ENCODE measurements at places on chromosomes 7 and 10. TPM values are rescaled to one million over a fixed set of nuclear protein-coding genes. Genes with fewer than 3 reads are reported as not detected.

The SLC18A2 gene
- 0.18 TPM for polyA plus RNA-seq

The HTR5A gene
- not detected for polyA plus RNA-seq

The RET gene
- 2.0 TPM for polyA plus RNA-seq

The FOXP2 gene
- 73.4 TPM for polyA plus RNA-seq

The EPHB6 gene
- 34.1 TPM for polyA plus RNA-seq

The TPK1 gene
- 4.3 TPM for polyA plus RNA-seq

The C10orf105 gene
- polyA plus RNA-seq: 0.67 TPM

The ADAM22 gene
- 20.7 TPM for polyA plus RNA-seq

The ETV1 gene
- 77.9 TPM for polyA plus RNA-seq

The MAPK8 gene
- polyA plus RNA-seq: 65.7 TPM

DNA sequence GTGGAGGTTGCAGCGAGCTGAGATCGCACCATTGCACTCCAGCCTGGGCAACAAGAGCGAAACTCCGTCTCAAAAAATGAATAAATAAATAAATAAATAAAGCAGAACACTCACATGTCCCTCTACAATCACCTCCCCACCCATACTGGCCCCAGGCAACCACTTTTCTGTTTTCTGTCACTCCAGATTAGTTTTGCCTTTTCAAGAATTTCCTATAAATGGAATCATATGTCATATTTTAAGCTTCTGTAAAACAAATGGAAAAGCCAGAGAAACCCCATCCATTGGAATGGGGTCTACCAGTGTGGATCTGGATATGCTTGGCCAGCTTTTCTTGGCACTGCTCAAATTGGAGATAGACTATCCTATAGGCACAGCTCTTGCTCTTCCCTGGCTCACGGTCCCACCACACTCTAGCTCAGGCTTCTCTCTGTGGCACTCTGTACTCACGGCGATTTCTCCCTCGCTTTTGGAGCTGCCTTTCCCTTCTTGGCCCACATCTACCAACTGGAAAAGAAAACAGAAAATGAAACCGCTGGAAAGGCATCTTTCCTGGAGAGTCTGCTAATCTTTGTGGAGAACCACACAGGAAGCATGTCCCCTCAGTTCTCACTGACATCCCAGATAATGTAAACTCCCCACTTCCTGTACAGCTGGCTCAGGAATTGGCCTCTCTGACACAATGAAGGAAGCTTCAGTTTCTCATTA is 210.1 kb downstream of the JCAD start:
- peak; percentile 74 for DNase-seq

- peak; percentile 68 for DNase-seq
These were observed 4.4 kb upstream of the PDLIM1 start for GRCh38 chr10:95295031-95295755.

GRCh38 chr7:113809581-113809980 is 109.2 kb downstream of the PPP1R3A start:
- DNase-seq: no peak

- DNase-seq: peak; percentile 97
These were observed at the start of gene SUFU for GRCh38 chr10:102503264-102504178. Gene SUFU (plus strand): TSS chr10:102503972. CDS start chr10:102504153, 181 bp downstream.

DNA sequence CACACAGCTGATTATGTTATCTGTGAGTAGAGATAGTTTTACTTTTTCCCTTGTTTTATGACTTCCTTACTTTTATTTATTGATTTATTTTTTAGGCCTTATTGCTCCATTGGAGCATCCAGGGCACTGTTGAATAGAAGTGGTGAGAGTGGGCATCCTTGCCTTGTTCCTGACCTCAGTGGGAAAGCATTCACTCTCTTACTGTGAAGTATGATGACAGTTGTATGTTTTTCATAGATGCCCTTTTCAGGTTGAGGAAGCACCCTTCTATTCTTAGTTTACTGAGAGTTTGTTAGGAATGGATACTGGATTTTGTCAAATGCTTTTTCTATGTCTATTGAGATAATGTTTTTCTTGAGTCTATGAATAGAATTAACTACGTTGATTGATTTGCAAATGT is 88.6 kb downstream of the XRCC2 start:
- no peak for DNase-seq

GRCh38 chr10:22977751-22978150 is 49.9 kb downstream of the ARMC3 start:
- no peak for DNase-seq

DNA sequence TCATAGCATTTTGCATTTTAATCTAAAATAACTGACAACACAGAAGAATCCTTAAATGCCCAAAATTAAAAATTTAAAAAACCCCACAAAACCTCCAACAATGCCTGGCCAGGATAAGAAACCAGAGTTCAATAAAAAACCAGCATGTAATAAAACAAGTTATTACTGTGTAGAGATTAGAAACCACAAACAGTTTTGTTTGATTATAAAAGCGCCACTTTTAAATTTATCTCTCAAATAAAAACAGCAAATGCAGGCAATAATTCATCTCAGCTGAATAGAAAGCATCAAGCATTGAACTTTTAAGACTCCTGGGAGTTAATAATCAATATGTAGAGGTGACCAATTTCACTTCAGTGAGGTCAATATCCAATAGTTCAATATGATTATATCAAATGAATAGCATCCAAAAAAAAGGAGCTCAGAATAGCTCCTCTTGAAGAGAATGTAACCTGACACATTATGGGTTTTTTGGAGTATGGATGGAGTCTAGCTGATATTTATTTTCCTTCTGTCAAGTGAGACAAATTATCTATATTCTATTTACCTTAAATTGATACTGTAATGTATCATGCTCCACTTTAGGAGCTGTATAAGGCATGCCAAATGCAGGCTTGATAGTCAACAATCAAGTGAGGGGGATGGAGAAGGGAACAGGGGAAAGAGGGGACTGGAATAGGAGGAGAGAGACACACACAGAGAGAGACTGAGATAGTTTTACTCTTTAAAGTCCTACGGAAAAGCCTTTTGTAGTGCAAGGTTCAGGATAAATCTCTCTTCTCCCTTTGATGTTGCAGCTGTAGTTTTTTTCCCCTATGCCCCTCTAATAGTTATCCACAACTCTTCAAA is 130.9 kb downstream of the RSU1 start:
- no peak for DNase-seq

DNA sequence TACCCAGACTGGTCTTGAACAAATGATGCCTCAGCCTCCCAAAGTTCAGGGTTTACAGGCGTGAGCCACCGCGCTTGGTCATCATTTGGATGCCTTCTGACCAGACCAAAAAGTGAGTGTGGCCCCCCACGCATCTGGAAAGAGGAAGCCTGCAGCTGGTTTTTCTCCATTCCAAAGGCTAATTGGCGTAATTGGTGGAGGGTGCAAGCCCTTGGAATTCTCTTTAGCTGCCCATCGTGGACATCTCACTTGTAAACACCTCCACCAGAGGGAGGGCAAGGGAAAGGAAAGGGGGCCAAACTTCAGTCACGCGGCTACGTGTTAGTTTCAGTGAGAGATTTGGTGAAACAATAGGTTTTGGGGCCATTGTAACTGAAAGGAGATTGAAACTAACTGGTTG is 4.1 kb upstream of the ARHGAP21 start:
- DNase-seq: no peak

DNA sequence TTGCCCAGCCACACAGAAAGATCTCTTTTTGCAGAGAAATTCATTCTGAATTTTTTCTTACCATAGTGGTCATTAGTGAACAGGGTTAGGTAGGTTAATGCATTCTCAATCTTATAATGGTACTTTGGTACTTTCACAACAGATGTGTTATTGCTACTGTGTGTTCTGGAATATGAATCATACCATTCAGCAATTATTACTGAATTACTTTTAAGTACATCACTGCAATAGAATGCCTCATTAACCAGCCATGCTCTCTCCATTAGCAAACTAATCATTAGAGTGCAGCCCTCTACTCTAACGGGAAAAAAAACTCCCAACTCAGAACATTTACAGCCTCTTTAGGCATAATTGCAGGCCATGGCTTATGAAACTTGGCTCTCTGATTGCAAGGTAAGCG is 102.1 kb downstream of the DOCK4 start:
- no peak for DNase-seq

- no peak for DNase-seq
These were observed 51.2 kb upstream of the KMT2C start for GRCh38 chr7:152486968-152487367.

GRCh38 chr10:49334964-49335363 is 36.0 kb downstream of the C10orf71 start:
- DNase-seq: no peak

DNA sequence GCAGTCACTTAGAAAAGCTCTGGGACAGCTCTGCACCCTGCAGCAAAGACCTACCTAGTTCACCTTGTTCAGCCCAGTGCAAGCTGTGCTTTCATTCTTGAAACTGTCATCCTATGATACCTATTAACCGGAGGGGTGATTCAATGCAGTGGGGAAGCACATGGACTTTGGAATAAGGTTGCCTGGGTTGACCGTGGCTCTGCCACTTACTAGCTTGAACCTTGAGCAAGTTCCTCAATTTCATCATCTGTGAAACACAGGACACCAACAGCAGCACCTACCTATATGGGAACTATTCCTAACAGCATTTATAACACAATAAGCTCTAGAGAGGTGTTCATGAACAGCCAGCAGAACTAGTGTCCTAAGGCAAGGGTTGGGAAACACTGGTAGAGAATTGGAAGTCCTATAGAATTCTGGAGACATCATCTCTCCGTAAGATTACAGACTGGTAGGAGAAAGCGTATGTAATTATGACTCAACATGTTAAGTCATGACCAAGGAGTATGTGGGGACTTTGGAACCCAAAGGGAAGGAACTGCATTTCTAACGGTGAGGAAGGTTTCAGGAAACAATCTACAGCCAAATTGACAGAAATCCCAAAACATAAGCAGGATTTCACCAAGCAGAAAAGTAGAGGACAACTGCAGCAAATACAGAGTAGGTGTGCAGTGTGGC is 270.0 kb downstream of the USP6NL start:
- DNase-seq: no peak

- no peak for DNase-seq
These were observed 23.6 kb upstream of the HIBADH start for GRCh38 chr7:27686315-27686714.

GRCh38 chr10:105837951-105838350 is 1196.9 kb downstream of the SORCS3 start:
- DNase-seq: no peak

- DNase-seq: no peak
These were observed 314.9 kb upstream of the STEAP1 start for GRCh38 chr7:89839329-89839728.

GRCh38 chr10:86830043-86830591 is 73.7 kb downstream of the BMPR1A start:
- no peak for DNase-seq

DNA sequence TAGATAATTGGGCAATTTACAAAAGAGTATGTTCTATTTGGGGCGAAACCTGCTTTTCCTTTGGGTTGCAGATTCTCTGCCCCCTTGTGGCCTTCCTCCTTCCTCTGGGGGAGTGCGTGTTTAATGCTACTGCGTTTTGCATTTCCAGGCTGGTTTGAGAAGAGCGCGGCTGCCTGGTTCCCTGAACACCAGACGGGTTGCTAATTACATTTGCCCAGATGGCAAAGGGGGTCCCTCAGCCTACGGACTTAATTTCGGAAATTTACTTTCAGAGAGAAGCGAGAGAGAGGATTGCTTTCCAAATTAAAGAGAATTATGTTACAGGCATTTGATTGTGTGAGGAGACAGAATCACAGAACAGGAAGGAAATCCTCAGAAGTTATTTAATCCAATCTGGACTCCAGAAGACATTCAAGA is 91.9 kb upstream of the JAZF1 start:
- peak; percentile 50 for DNase-seq

GRCh38 chr10:98483658-98484057 is 36.9 kb upstream of the HPS1 start:
- no peak for DNase-seq

GRCh38 chr10:71236286-71236685 is 23.9 kb downstream of the UNC5B start:
- no peak for DNase-seq

GRCh38 chr7:8205537-8205936 is 56.4 kb downstream of the ICA1 start:
- DNase-seq: no peak

DNA sequence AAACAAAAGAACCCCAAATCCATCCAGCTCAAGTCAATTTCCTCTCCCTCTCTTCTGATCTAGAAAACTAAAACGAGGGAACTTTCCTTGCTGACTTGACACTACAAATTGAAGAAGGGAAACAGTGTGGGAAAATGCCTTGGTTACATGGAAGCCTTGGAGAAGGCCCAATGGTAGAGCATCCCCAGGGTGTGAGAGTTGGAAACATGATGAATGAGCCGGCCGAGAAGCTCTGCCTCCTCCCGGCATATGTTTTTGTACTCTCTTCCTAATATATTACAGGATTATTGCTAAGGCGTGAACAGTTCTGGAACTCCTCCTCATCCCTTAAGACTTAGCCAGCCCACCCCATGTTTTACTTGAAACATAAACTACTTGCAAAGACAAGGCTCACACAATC is 618.2 kb upstream of the MGMT start:
- no peak for DNase-seq

- no peak for DNase-seq
These were observed 59.7 kb downstream of the OR13A1 start for GRCh38 chr10:45255706-45256105.

GRCh38 chr7:139016931-139017511 is 18.8 kb downstream of the ZC3HAV1L start:
- peak; percentile 64 for DNase-seq

GRCh38 chr7:69603937-69604494 is 5.7 kb downstream of the AUTS2 start:
- DNase-seq: no peak

DNA sequence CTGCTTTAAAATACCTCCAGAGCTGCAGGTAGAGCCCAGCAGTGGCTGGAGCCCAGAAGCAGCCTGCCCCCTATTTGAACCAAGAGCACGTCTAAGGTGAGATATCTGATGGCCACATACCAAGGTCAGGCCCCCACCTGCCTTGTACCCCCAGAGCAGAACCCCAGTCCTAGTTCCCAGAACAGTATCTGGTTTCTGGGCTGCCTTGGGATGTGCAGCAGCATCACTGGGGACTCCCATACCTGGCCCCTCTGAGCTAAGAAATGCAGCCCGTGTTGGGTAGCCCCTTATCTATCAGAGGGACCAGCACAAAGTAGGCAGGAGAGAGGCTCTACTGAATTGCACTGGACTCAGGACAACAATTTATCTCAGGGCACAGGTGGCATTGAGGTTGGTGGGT is 8.9 kb downstream of the SFTPD start:
- DNase-seq: no peak

DNA sequence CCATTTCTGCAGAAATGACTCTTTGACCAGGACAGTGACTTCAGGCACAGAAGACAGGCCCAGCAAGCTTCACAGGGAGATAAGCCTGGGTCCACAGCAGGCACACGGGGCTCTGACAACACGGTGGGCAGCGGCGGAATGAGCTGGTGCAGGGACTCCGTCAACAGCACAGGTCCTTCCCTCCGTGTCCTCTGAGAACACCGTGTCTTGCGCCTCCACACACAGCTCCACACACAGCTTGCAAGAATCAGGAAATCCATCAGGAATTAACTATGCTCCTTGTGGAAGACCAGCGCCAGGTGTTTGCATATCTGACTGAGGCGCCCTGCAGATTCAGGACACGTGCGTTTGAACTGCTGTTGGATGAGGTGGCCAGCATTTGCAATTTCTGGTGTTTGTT is 39.6 kb downstream of the TCERG1L start:
- DNase-seq: no peak
